ENCODE measurements at places on chromosomes 11 and 22.

- DNase-seq: no peak
Measured at GRCh38 chr11:115959081-115959486, 454.9 kb upstream of the CADM1 start.

DNA sequence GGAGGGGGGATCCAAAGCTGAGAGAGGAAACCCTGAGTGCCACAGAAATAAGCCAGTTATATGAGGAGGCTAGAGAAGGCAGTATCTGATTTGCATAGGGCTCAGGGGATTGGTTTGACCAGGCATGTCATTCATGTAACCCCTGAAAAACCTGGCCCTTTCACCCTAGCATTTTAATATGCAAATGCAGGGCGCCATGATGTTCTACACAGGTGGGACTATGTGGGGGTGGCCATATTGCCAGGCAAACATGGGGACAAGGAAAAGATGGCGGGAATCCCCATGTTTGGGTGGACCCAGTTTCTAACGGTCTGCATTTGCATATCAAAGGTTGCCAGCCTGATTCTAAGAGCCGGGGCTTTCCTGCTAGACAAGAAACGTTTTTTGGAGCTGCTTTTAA is 27.2 kb downstream of the CSF2RB start:
- DNase-seq: no peak

GRCh38 chr11:68329978-68330699 is 17.7 kb downstream of the LRP5 start:
- DNase-seq: no peak

DNA sequence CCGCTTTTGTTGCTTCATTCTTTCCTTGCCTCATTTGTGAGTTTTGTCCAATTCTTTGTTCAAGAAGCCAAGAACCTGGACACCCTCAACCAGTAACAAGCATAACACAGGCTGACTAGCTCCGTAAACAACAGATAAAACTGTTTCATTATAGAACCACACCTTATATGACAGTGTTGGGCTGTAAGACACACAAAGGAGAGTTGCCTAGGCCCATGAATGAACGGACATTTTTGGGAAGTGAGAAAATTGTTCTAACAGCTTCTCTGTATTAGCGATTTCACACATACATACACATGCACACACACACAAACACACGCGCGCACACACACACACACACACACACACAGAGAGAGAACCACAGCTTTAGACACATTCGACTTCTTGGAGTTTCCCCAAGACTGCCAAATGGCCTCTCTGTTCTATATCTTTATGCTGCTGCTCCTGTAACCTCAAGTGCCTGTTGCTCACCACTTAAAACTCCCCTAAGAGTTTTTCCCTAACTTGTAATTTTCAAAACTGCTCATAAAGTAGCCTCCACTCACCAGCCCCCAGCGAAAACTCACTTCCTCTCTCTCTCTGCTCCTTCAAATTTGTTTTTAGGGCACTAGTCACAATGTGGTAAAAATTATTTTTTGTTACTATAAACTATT is 35.9 kb downstream of the CTSC start:
- no peak for DNase-seq

- DNase-seq: no peak
Measured at GRCh38 chr11:133600786-133601185, 68.5 kb upstream of the OPCML start.

All from stimulated activated CD8-positive, alpha-beta memory T cell treated with anti-CD3 and anti-CD28 coated beads, Interleukin-4, amount 100 ng/mL, for 4 hours (primary cell).